ENCODE measurements at places on chromosomes 3 and 15.
A peak's percentile ranks its signal among the peaks of the same experiment; 100 is the strongest.

DNA sequence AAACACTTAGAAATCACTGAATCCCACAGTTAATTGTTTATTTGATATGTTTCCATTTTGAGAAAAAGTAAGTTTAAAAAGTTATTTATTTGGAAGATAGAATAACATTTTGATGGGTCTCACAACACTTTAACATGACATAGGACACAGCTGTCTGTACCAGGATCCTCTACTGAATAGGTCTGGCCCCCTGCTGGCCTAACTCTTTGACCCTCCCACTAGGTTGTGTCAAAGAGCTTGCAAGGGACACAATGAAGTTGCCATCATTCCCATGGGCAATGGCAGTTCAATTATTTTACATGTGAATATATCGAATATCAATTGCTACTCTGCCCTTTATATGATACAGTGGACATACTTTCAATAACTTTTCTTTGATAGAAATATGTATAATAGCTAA, 138.9 kb downstream of the EPHA3 start:
- DNase-seq, result peak; percentile 11

GRCh38 chr3:15610082-15610759, 8.7 kb downstream of the BTD start:
- DNase-seq, result no peak

- DNase-seq, result no peak
Measured at GRCh38 chr3:140225996-140226395, 291.0 kb downstream of the CLSTN2 start.

GRCh38 chr15:87965304-87965703, 291.2 kb downstream of the NTRK3 start:
- DNase-seq, result no peak

DNA sequence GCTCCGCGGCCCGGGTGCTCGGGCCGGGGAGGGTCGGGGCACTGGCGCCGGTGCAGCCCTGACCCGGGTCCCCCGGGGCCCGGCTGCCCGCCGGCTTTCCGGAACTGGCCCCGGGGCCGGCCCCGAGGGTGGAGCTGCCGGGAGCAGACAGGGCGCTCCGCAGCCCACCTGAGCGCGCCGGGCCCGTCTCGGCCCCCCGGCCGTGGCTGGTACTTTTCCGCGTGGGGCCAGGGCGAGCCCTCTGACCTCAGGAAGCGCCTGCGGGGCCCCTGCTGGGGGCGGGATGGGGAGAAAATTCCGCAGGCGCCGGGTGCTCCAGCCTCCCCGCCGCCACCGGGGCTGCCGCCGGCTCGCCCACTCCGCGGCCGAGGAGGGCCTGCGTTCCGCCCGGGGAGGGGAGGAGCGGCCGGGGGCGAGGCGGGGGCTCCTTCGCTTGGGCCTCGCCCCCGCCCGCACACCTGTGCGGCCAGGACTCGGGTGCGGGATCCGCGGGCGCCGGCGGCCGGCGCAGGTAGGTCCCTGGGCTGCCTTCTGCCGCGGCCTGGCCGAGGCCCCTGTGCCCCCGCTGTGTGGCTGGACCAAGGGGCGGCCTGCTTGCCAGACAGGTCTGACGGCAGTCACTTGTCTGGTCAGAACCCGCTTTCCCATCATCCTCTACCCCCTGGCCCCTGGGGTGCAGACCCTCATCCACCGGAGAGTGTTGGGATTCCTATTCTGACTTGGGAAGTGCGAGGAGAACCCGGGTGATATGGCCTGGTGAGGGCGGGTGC, 3.5 kb downstream of the FURIN start:
- no peak for DNase-seq

- no peak for DNase-seq
Measured at GRCh38 chr3:102670986-102671385, 236.2 kb downstream of the ZPLD1 start.

DNA sequence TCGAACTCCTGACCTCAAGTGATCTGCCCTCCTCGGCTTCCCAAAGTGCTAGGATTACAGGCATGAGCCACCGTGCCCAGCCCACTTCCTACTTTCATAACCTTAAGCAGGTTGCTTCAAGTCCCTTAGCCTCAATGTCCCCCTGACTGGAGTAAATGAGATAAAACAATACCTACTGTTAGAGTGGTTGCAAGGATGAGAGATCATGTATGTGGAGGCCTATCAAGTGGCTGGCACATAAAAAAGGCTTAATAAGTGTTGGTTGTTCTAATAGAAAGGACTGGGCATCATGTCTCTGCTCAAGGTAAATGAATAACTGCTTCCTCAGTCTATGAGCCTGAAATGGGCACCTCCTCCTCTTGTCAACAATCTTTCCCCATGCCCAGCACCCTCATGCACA, 25.9 kb upstream of the UBE2E1 start:
- DNase-seq, result no peak

DNA sequence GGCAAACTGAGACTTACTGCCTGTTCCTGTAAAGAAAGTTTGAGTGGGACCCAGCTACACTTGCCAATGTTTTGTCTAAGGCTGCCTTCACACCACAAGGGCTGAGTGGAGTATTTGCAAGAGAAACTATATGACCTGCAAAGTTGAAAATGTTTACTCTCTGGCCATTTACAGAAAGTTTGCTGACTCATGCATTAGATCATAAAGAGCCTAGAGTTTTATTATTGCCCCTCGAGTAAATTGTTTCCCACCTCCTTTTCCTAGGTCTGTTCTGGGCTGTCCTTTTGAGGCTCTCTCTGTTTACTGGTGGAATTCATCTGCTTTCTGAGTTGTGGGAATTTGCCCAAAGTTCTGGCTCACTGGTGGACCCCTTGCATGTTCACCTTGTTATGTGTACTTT, 6.7 kb upstream of the PROK2 start:
- no peak for DNase-seq

GRCh38 chr3:50168388-50168787, 13.3 kb downstream of the SEMA3F start:
- no peak for DNase-seq

All from NAMALWA (cell line).